ENCODE measurements at places on chromosomes 11 and 22. TPM values are rescaled to one million over a fixed set of nuclear protein-coding genes. Genes with fewer than 3 reads are reported as not detected.

DNA sequence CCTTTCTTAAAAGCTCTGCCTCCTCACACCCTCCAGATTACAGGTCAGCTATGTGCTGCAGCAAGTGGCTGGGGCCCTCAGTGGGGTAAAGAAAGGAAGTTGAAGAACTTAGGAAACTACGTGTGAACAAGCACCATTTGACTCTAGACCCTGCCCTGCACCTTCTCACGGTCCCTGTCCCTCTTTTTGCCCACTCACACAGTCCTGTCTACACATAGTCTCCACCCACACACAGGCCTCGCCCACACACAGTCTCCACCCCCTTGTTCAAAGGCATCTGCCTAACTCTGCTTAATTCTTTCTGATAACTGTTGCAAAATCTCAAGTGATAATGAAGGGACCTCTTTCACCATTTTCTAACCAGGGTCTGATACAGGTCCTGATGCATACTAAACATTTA is 59.0 kb downstream of the TMPRSS5 start:
- DNase-seq: no peak

DNA sequence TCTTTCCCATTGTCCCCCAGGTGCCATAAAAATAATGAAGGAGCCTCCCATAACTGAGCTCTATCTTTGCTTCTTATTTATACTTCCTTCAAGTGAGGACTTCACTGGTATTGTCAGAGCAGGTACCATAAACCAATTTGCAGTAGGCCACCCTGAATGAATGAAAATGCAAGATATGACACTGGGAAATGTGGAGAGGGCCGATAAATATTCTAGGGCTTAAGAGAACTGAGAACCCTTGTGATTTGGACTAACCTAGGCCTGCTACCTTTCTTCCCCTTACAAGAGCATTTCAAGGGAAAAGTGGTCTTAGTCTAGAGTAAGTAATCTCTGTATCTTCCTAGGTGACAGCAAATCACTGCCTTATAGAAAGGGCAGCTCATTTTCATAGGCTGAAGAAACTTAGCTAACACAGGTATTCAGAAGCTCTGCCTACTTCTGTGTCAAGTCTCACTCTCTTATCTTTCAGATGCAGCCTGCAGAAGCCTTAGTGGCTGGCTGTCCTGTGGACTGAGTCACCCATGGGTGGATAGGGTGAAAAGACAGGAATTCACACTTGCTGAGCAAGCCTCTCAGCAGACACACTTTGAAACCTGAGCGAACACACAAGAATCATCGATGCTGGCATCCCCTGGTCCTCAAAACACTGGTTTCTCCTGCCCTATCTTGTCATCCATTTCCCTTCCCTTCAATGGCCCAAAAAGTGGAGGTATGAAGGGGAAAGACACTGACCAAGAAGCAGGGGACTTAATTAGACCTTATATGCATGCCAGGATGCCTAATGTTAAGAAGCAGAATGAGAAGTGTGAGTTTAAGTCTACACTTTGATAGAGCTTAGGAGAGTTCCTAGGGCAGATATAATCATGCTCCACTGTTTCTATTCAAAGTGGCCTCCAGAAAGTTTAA is 15.2 kb downstream of the NRIP3 start:
- no peak for DNase-seq

The NAALADL1 gene
- 11.0 TPM for total RNA-seq

The OR2AG1 gene
- not detected for total RNA-seq

- no peak for DNase-seq
Measured at GRCh38 chr11:25993016-25993415, 338.9 kb upstream of the ANO3 start.

GRCh38 chr11:59216641-59217564 is 4.2 kb upstream of the MPEG1 start:
- DNase-seq: peak; percentile 60

The ISX gene
- not detected for total RNA-seq

DNA sequence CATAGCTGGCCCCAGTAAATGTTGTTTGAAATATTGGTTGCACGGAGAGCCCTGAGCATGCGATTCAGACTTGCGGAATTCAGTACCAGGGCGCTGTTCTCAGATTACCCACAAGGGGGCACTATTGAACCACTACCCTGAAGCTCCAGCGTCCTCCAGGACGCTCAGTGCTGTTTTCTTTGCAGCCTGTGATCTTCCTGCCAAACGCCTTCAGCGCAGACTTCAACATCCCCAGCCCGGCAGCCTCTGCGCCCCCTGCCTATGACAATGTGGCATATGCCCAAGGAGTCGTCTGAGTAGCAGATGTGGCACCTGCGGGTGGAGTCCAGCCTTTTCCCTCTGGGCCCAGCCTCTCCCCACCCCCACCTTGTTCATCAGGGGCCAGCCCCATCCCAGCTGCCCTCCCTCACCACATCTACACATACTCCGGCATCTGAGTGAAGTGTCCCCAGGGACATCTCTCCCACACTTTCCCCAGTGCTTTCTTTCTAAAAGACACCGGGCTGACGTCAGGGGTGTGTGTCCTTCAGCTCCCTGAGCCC is 9.6 kb upstream of the MS4A10 start:
- peak; percentile 98 for DNase-seq

DNA sequence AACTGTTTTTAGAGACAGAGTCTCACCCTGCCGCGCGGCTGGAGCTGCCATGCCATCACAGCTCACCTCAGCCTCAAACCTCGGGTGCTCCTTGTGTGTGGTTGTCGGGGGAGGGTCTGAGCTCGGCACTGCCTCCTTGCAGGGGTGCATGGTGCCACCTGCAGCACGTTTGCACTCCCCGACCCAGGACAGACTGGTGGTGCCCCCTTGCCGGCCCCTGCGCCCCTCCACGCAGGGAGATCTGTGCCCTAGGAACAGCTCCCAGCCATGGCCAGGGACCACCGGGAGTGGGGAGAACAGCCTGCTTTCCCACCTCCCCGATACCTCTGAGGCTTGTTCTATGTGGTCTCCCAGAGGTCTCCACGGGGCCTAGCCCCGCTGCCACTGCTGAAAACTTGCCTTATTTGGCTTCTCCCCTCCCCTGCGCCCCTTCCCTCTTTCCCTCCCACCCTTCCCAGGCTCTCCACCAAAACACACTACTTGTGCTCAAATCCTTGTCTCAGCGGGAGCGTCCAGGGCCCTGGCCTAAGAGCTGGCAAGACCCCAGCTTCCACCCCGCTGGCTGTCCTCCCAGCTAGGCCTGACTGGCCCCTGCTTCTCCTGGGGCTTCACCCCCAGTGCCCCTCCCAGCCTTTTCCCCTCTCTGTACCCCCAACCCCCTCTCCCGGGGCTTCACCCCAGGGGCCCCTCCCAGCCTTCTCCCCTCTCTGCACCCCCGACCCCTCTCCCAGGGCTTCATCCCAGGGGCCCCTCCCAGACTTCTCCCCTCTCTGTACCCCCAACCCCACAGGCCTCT is 13.4 kb upstream of the TPCN2 start:
- DNase-seq: no peak

The OR4C46 gene
- total RNA-seq: not detected

GRCh38 chr11:7376386-7376785 is 108.9 kb upstream of the OLFML1 start:
- DNase-seq: no peak

GRCh38 chr11:69947059-69947792 is 128.0 kb upstream of the FGF3 start:
- no peak for DNase-seq

The XKR3 gene
- not detected for total RNA-seq

The PIH1D2 gene
- total RNA-seq: 1.4 TPM

The OR52I2 gene
- total RNA-seq: not detected

- no peak for DNase-seq
Measured at GRCh38 chr11:121206810-121207209, 85.8 kb upstream of the SC5D start.

The KCNJ4 gene
- total RNA-seq: not detected

DNA sequence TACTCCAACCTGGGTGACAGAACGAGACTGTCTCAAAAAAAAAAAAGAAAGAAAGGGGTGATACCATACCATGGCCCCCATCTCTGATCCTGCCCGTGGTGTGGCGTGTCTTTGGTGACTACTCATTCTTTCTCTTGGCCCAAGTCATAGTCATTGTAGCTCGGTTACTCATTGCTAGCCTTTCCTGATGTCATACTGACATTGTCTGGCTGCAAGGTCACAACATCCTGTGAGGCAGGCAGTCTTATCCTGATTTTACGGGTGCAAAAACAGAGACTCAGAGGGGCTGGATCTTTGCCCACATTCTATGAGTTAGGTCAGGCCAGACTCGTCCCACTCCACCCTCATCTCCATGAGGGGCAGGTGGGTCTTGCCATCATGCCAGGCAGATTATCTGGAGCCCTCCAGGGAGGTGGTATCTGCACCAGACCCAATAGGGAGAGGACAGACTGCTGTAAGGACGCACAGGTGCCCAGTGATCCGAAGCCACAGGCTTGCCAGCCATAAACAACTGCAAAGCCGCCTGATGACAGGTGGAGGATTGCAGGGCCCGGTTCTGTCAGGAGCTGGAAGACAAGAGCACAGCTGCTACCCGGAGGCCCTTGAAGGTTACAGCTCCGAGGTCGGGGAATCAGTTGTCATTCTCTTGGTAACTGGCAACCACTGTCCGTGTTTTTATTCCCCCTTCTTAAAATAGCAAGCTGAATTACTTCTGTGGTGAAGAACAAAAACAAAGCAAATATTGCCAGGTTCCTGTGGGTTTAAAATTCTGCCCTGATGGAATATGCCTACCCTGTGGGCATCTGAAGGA is 13.8 kb downstream of the TOM1 start:
- peak; percentile 96 for DNase-seq

The CCDC73 gene
- total RNA-seq: not detected

- no peak for DNase-seq
Measured at GRCh38 chr11:70421123-70421522, 22.8 kb downstream of the CTTN start.

DNA sequence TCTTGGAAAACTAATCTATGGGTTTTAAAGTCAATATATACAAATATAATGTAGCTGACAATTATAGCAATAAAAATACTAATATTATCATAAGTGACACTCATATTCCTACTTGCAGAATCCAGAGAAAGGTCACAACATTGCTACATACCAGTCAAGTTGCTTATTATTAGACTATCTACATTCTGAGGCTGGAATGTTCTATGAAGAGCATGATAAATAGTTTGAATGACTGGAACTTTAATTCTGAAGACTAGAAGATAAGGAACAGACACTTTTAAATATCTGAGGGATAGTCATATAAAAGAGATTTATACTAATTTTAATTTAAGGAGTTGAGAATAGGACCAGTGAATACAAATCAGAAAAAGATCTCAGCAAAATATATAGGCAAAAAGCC is 146.0 kb downstream of the GUCY1A2 start:
- DNase-seq: no peak

DNA sequence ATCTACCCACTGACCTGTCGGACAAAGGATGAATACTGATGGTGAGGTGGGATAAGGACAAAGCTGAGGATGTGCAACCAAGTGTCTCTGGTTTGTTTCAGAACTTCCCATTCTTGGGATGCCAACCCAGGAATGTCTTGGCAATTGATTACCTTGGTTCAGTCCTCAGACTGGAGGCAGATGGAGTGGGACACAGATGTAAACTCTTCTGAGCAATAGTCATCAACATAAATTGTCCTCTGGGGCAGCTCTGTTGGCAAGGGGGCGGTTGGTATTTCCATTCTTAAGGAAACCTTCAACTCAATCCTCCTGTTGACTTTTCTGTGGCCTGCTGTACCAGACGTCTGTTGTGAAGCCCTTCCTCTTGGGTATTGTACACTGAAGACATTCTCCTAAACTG is 6.8 kb downstream of the ABTB2 start:
- DNase-seq: no peak

The P2RX6 gene
- under 0.01 TPM for total RNA-seq

The HORMAD2 gene
- not detected for total RNA-seq

DNA sequence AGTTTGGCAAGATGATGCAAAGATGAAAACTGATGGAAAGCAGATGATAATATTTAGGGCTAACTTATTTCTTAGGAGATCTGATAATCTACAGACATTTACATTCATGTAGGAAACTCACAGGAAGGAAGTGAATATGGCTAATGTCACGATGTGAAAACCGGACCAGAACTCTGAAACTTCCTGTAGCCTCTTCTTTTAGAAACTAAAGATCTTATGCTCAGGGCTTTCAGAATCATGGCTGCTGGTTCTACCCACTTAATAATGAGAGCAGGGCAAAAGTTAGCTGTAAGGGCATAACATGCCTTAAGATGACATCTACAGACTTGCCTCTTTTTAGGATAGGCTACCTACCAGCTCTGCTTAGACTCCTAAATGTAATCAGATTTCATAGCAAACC is 15.2 kb downstream of the CPSF7 start:
- DNase-seq: no peak

DNA sequence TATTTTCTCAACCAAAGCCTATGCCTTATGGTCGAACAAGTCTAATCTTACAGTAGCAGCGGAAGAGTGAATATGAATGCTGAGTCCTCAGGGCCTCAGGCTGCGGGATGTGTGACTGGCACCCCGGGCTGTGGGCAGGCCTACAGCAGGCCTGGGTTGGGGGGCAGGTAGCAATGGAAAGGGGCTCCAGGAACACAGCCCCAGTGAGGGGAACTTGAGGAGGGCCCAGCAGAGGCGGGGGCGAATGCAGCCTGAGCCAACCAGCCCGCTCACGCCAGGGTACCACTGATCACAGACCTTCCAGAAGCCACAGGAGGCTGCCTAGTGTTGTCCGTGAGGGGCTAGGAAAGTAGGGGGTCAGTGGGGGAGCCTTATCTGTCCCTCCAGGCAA is 11.3 kb upstream of the CD5 start:
- no peak for DNase-seq

- DNase-seq: peak; percentile 62
Measured at GRCh38 chr11:83070044-83070701, 1.5 kb downstream of the RAB30 start.

DNA sequence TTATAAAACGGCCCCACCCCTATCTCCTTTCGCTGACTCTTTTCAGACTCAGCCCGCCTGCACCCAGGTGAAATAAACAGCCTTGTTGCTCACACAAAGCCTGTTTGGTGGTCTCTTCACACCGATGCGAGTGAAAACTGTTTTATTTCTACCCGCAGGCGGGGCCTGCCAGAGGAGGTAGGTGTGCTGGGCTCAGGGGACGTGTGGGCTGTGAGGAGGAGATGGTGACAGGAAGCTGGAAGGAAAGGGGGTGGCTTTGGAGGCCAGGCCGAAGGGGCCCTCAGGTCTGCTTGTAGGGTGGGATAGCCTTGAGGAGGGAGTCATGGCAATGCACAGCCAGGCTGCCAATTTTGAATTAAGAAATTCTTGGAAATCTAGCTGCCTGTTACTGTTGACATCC is 21.3 kb upstream of the KRTAP5-7 start:
- DNase-seq: no peak

GRCh38 chr22:50463188-50463900 is 11.5 kb downstream of the SBF1 start:
- no peak for DNase-seq

- DNase-seq: no peak
Measured at GRCh38 chr22:30225220-30225927, 21.2 kb downstream of the LIF start.

GRCh38 chr11:102421261-102421660 is 31.3 kb downstream of the TMEM123 start:
- DNase-seq: no peak

Measured in dermis blood vessel endothelial cell (primary cell).